ENCODE measurements at places on chromosomes 6 and 20. TPM values are rescaled to one million over a fixed set of nuclear protein-coding genes. Genes with fewer than 3 reads are reported as not detected.

Gene HRH3
- polyA plus RNA-seq = not detected

GRCh38 chr6:158004701-158005095 is 23.0 kb downstream of the SYNJ2 start:
- H3K4me3 ChIP-seq = no peak overlapping the region
- peaks cover 47% of the 10 kb centered on the region for H3K4me1 ChIP-seq
- no peaks in the 10 kb centered on the region for H3K27me3 ChIP-seq
- H3K27ac ChIP-seq = peak overlapping the region; percentile 91

GRCh38 chr6:140401761-140402160 is 1027.3 kb upstream of the CITED2 start:
- H3K27ac ChIP-seq = no peak overlapping the region
- no peaks in the 10 kb centered on the region for H3K4me1 ChIP-seq
- no peak overlapping the region for H3K4me3 ChIP-seq
- no peaks in the 10 kb centered on the region for H3K36me3 ChIP-seq
- no peaks in the 10 kb centered on the region for H3K27me3 ChIP-seq

GRCh38 chr20:19958219-19958618 is 58.9 kb upstream of the NAA20 start:
- no peaks in the 10 kb centered on the region for H3K4me1 ChIP-seq
- H3K36me3 ChIP-seq = peaks cover 53% of the 10 kb centered on the region
- H3K4me3 ChIP-seq = no peak overlapping the region
- H3K27me3 ChIP-seq = no peaks in the 10 kb centered on the region
- H3K27ac ChIP-seq = no peak overlapping the region

GRCh38 chr6:119323931-119324330 is 25.6 kb downstream of the MAN1A1 start:
- no peaks in the 10 kb centered on the region for H3K36me3 ChIP-seq
- no peaks in the 10 kb centered on the region for H3K4me1 ChIP-seq
- no peak overlapping the region for H3K4me3 ChIP-seq

GRCh38 chr6:67129780-67130179 is 1422.8 kb upstream of the EYS start:
- no peak overlapping the region for H3K27ac ChIP-seq
- no peak overlapping the region for H3K4me3 ChIP-seq
- H3K4me1 ChIP-seq = no peaks in the 10 kb centered on the region

Gene PREX1
- 51.3 TPM for polyA plus RNA-seq

GRCh38 chr6:82741325-82741995 is 324.2 kb downstream of the UBE3D start:
- peaks cover 2% of the 10 kb centered on the region for H3K27me3 ChIP-seq
- no peak overlapping the region for H3K27ac ChIP-seq
- DNase-seq = no peak
- no peaks in the 10 kb centered on the region for H3K36me3 ChIP-seq

GRCh38 chr6:114556846-114557488 is 214.1 kb upstream of the HS3ST5 start:
- H3K27ac ChIP-seq = no peak overlapping the region
- H3K4me1 ChIP-seq = no peaks in the 10 kb centered on the region
- no peak overlapping the region for H3K4me3 ChIP-seq
- H3K27me3 ChIP-seq = no peaks in the 10 kb centered on the region
- DNase-seq = no peak

Gene NMBR
- 0.08 TPM for polyA plus RNA-seq

Gene PRDM1
- polyA plus RNA-seq = 0.25 TPM

Gene IL17F
- not detected for polyA plus RNA-seq

DNA sequence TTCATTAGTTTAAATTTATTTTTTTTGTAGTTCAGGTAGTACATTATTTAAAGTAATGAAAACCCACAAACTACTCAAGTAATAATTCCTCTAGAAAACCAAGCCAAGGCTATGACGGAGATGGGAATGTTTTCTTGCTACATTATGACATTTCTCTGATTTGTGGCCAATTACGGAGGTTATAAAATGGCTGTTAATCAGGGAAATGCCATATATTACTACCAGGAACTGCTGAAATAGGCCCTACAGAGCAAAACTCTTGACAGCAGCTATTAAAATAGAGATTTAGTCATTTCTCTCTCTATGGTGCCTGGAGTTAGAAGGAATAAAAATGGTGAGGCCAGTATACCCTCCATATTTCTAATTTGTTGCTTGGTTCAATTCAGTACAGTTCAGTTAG is 280.0 kb downstream of the ARHGAP18 start:
- H3K4me1 ChIP-seq = no peaks in the 10 kb centered on the region
- no peak for DNase-seq
- H3K27ac ChIP-seq = no peak overlapping the region
- no peak overlapping the region for H3K4me3 ChIP-seq

GRCh38 chr6:110034667-110035036 is 56.5 kb downstream of the GPR6 start:
- no peaks in the 10 kb centered on the region for H3K36me3 ChIP-seq
- DNase-seq = no peak
- H3K4me3 ChIP-seq = no peak overlapping the region
- H3K4me1 ChIP-seq = no peaks in the 10 kb centered on the region
- H3K27me3 ChIP-seq = peaks cover 4% of the 10 kb centered on the region
- H3K27ac ChIP-seq = no peak overlapping the region

DNA sequence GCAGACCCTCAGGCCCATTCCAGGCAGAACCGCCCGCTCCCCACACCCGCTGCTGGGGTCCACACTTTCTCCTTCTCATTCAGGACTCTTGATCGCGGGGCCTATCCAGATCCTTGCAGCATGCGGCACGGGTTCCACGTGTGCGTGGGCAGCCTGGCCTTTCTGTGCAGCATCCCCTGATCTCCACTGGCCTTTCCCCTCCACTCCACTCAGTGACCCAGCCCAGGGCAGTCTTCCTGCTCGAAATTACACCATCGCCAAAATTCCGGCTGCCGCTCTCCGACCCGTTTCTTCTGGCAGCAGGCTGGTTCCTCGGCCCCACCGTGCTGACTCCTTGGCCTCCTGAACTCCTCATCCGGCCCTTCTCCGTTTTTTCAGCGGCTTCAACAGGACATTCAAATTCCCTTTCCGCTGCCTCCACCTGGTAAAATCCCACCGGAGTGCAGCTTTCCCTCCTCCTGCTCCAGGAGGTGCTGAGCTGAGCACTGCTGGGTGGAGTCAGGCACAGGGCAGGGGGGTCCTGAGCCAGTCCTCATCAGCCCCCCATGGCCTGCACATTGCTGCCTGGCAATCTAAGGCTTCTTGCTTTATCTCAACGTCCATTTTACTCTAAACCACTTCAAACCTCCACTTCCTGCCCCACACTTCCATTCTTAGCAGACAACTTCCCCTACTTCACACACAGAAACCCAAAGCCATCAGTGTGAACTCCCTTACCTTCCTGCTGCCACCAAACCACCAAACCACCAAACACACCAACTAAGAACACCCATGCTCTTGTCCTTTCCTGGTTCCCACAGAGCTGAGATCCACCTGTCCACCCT is 9.0 kb downstream of the SFT2D1 start:
- H3K27ac ChIP-seq = no peak overlapping the region
- H3K36me3 ChIP-seq = no peaks in the 10 kb centered on the region
- H3K27me3 ChIP-seq = no peaks in the 10 kb centered on the region
- H3K4me1 ChIP-seq = no peaks in the 10 kb centered on the region
- no peak overlapping the region for H3K4me3 ChIP-seq

DNA sequence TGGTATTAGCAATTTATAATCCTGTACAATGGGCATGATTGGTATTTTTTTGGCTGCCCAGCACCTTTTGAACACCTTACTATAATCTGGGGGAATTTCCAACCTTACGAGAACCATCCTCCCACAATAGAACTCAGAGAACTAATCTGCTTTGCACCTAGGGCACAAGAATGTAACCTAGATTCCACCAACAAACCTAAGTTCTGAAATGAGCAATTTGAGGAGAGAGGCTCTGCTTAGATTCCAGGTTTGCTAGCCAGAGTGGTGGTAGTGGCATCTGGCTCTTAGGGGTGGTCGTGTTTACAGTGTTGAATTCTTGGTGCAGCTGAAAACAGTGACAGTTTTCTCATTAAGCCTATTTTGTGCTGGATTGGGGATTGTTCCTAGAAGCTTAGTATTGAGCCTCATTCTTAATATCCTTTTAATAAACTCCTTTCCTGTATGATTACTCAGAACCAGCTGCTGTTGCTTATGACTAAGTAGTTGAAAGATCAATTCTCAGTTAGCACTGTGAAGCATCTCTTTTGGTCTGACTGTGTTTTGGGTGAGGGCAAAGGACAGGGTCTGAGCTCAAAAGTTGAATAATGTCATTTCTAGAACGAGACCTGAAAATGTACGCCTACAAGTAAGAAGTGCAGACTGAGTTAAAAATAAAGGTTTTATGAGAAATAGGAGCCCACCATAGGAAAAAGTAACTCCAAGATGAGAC is 385.6 kb downstream of the CDKAL1 start:
- DNase-seq = peak; percentile 35
